Thymus (tissue), 14 donors: ENCODE measurements at places on chromosomes 7 and 10.
A peak's percentile ranks its signal among the peaks of the same experiment; 100 is the strongest.

GRCh38 chr7:10838228-10838627 is 135.4 kb upstream of the PHF14 start:
- DNase-seq: no peak

- DNase-seq: no peak
These were observed 298.3 kb upstream of the ZMIZ1 start for GRCh38 chr10:78770167-78771090.

GRCh38 chr7:148699024-148699781 is 500 bp downstream of the CUL1 start:
- peak; percentile 75 for DNase-seq

DNA sequence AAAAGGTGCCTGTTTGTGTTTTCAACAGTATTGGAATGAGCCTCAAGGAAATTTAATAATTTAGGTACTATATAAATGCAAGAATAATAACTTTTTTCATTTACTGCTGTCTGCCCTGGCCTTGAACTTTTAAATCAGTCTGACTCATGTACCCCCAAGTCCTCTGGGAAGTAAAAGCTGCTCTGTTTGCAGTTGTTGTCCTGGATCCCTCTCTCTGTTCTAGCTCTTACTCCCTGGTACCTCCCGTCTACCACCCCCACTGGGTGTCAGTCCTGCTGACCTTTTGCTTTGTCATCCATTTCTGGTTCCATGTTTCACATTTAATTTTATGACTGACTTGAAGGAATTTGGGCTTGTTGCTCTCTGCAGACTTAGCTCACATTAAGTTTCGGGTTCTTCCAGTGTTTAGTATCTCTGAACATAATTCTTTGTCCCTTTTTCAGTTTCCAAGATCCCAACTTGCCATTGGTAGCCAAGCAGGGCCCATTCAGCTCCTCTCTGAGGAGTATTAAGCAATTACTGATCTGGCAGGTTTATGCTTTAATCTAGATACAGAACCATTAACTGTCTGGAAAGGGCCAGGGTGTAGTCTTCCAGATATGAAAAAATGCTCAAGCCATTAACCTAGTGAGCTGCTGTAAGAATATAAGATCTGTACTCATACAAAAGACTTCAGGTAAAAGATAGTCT is 208.7 kb upstream of the FAM3C start:
- no peak for DNase-seq

DNA sequence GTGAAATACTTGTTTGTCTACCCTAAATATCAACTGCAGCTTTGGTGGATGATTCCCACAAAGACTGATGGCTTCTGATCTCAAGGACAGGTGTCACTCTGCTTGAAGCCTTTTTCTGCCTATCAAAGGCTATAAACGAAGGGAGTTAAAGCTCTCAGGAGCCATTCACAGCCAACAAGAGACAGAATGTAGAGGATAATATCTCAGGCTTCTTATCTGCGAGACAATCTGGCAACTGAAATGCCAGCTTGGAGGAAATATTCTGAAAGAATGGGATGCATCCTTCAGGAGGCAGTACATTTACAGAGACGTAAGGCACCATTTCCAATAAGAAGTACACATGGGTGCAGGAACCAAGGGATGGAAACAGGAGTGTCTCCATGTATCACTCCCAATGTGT is 549.4 kb downstream of the GPAM start:
- DNase-seq: no peak

DNA sequence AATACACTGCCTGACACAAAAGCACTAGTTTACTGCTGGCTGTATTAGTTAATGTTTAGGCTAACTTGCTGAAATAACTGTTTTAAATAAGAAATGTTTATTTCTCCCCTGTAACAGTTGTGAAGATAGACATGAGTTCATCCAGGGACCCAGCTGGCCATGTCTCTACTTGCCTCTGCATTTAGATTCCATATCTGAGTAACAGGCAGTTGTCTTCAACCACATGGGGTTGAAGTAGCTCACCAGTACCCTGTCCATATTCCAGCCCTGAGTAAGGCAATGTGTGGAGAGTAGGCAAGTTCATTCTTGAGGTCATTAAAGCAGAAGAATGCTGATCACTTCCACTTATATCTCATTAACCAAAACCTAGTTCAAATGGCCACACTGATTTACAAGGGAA is 31.1 kb upstream of the RSBN1L start:
- no peak for DNase-seq

- DNase-seq: no peak
These were observed 493.5 kb upstream of the GALNT17 start for GRCh38 chr7:70638158-70639107.

DNA sequence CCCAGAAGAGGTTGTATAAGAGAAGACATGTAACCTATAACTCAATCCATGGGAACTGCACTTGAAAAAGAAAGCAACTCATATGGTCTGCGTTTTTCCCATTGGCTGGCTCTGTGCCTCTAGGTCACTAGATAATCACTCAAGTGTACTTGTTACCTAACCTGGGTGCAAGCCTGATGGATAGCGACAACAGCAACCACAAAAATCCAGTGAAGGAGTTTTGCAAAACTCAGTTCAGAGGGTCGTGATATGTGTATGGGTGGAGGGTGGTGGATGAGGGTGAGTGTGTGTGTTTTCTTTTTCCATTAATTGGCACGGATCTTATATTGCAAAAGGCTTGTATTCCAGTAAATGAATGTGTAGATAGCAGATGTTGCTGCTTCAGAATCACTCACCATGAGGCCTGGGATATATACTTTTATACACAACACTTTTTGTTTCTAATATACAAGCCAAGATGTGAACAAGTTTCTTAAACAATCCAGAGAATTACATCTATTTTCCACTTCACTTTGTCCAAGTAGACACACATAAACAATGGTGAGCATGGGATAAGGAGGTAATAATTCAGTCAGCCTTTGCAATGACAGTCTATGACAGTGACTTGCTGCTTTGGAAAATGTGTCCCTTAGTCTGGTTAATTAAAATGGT is 286.9 kb upstream of the DKK1 start:
- DNase-seq: no peak

GRCh38 chr7:46003896-46004875 is 83.1 kb upstream of the IGFBP3 start:
- no peak for DNase-seq

GRCh38 chr7:30659312-30659711 is 22.9 kb downstream of the CRHR2 start:
- DNase-seq: no peak

DNA sequence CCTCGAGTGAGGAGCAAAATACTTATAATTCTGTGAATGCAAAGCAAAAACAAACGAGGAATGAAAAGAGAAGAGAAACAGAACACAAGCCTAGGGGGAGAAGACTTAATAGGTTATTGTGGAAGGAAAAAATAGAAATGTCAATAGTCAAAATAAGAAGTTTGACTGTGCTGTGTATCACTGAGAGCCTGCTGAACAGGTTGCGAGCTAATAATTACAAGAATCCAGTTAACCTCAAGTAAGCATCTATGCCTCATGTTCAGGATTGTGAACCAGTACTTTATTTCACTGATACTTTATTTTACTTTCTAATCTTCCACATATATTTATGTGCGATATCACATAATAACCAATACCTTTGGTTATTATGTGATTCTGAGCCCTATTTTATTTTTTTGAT is 316.7 kb downstream of the OTUD1 start:
- DNase-seq: no peak

DNA sequence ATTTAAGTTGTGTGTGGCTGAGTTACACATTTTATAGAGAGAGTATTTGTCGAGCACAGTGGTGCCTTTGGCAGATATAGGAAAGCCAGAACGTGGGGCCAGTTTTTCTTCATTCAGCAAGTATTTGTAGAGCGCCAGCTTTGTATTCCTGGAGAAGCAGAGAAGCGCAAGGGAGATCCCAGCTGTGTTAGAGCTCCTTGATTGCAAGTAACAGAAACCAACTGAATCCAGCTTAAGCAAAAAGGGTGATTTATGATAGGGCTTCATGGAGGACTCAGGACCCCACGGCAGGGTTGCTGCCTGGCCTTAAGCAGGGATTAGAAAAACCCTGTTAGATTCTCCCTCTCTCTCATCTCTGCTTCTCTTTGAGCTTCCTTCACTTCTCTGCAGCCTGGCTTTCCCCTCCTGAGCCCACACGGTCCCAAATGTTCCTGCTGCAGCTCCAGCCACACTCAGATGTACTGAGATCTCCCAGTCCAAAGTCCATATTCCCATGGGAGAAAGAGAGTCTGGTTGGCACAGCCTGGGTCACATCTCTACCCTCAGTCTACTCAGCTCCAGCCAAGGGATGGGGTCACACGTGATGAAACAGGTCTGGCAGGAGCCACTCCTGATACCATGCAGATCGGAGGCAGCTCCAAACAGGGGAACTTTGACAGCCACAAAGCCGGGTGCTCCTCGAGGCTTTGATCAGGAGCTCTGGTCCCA is 16.7 kb downstream of the UBTD1 start:
- DNase-seq: no peak

GRCh38 chr10:47207281-47207615 is 92.7 kb upstream of the GDF10 start:
- DNase-seq: no peak
